ENCODE measurements at places on chromosomes 16 and 17.

- DNase-seq, result no peak
These were observed 37.6 kb downstream of the SALL1 start for GRCh38 chr16:51113236-51114125.

DNA sequence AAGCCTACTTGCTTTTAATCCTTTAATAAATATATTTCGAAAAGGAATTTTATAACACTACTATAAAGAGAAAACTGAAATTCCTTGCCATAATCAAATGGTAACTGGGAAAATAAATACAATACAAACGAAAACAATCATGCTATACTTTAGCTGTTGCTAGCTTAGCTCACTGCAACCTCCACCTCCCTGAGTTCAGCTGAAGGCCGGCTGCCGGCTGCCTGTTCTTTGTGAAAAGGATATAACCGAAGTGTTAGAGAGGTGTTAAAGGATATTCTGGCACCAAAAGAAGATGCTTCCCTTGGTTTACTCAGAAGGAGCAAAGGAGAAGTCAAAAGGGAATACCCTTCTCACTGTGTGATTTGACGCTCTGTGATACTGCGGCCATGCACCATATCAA is 108.5 kb downstream of the CACNG3 start:
- DNase-seq, result no peak

DNA sequence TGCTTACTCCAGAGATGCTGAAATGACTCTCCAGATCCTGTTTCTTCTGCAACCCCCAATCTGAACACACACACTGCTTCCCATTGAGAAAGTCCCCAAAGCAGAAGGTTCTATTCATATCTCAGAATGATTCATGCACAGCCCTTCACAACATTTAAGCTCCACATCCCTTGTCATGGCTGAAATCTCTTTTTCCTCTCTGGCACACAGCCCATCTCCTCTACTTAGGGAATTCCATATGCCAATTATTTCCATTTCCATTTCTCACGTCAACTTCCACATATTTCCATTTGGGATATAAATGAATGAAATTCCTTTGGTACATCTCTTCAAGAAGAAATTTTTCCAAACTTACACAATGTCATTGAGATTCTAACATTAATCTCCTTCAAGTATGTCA is 119.6 kb downstream of the CDH11 start:
- no peak for DNase-seq

- peak; percentile 48 for DNase-seq
These were observed 658 bp downstream of the SYNRG start for GRCh38 chr17:37608351-37609169.

- DNase-seq, result peak; percentile 64
These were observed at the start of the genes KCTD19 and LRRC36 for GRCh38 chr16:67326472-67327309. TSS of gene KCTD19 (minus strand) at chr16:67326741. CDS start at chr16:67326707, 34 bp downstream. TSS of gene LRRC36 (plus strand) at chr16:67326815. CDS start at chr16:67326863, 48 bp downstream.

- DNase-seq, result no peak
These were observed 223.3 kb downstream of the CBLN1 start for GRCh38 chr16:49058382-49058781.

GRCh38 chr16:87507351-87508069 is 14.7 kb upstream of the ZCCHC14 start:
- no peak for DNase-seq

GRCh38 chr16:80122115-80122514 is 418.7 kb upstream of the DYNLRB2 start:
- no peak for DNase-seq

DNA sequence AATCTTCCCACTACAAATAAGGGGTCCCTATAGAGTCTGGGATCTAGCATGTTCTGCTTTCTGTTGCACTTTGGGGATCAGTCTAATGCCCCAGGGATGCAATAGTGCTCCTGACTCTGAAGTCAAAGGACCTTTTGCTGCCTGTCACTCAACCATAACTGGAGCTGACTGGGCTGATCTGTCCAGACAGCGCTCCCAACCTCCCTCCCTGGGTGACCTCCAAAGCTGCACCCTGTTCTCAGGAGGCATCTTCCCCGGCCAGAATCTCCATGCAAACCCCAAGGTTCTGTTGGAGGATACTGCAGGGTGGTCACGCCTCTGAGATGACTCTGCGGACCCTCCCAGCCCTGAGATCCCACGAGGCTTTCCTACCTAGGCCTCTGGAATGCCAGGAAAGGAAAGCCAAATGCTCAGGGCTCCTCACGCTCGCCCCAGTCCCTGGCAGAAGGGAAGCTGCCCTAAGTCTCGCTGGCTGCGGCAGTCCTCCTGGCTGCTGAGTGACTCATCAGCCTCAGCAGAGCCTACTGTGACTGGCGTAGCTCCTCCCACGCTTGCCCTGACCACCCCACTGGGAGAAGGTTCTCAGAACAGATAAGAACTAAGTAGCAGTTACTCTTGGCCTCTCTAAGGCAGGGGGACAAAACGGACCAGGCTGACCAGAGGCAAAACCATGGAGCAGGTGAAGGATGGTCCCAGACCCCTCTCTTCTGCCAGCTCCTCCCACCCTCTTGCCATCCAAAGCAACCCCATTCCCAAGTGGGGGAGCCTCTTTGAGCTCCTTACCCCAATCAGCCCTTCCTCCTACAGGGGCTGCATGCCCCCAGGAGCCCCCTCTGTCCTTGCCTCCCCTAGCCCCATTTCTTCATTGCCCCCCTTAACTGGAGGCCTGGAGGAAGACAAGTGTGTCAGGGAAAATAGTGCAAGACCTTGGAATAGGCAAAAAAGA is 124.1 kb upstream of the TNRC6C start:
- no peak for DNase-seq

GRCh38 chr17:14329900-14330491 is 29.1 kb downstream of the HS3ST3B1 start:
- DNase-seq, result no peak

- DNase-seq, result no peak
These were observed 31.9 kb downstream of the EPN2 start for GRCh38 chr17:19269106-19269505.

- DNase-seq, result no peak
These were observed 2.6 kb downstream of the STXBP4 start for GRCh38 chr17:54971147-54971546.

- DNase-seq, result no peak
These were observed 331.7 kb downstream of the SOX9 start for GRCh38 chr17:72452286-72453173.

- no peak for DNase-seq
These were observed 752.9 kb downstream of the KCNJ2 start for GRCh38 chr17:70922268-70922667.

- peak; percentile 48 for DNase-seq
These were observed 12.9 kb upstream of the MEAK7 start for GRCh38 chr16:84517366-84517765.

DNA sequence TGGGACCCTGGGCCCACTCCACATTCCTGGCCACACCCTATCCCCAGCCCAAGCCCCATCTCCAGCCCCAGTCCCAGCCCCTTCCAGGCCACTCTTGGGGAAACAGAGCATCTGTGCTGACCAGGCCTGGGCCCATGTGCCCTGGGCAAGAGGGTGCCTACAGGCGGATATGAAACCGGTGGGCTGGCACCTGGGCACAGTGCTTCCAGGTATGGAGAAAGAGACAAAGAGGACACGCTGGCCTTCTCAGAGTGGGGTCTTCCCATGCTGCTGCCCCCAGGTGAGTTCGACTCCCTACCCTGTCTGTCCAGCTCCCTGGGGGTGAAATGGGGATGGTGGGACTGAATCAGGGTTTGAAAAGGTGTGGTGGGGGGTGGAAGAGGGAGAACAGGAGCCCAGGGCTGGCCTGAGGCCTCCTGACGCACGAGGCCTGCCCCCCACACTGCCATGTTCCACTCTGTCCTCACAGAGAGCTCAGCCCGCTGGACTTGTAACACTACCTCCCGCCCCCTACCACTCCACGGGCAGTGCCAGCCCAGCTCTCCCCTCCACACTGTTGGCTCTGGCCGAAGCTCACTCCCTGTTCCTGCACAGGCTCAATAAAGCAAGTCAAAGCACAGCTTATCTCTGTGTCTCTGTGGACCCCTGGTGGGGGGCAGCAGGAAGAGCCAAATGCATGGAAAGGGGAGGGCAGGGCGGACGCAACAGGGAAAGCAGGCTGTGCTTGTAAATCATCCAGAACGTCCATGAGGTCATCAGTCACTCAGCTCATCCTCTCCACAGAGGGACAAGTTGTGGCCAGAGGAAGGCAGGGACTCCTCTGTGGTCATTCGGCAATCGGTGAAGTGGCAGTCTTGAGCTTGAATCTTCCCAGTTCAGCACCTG is 71.1 kb upstream of the TMEM97 start:
- DNase-seq, result no peak

- DNase-seq, result no peak
These were observed 194.5 kb downstream of the RPTOR start for GRCh38 chr17:80738987-80739730.

GRCh38 chr17:75834279-75834920 is 9.8 kb downstream of the UNC13D start:
- DNase-seq, result no peak

GRCh38 chr17:60767744-60768308 is 90.2 kb downstream of the BCAS3 start:
- DNase-seq, result no peak

DNA sequence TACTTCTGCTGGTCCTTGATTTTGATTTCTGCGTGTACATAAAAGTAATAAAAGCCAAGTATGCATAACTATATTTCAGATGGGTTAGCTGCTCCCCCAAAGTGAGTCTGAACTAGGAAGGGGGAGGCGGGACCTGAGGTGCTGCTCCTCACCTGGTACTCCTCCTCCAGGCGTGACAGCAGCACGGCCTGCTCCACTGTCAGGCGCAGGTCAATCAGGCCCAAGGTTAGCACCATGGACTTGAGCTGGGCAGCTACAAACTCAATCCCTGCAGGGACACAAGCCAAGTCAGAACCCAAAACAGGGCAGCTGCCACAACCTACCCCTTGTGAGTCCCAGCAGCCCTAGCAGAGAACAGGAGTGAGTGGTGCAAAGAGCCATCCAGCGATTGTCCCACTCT is 18.0 kb downstream of the ATPAF2 start:
- DNase-seq, result no peak

- DNase-seq, result peak; percentile 78
These were observed 57.9 kb downstream of the RTN4RL1 start for GRCh38 chr17:1967213-1967612.

DNA sequence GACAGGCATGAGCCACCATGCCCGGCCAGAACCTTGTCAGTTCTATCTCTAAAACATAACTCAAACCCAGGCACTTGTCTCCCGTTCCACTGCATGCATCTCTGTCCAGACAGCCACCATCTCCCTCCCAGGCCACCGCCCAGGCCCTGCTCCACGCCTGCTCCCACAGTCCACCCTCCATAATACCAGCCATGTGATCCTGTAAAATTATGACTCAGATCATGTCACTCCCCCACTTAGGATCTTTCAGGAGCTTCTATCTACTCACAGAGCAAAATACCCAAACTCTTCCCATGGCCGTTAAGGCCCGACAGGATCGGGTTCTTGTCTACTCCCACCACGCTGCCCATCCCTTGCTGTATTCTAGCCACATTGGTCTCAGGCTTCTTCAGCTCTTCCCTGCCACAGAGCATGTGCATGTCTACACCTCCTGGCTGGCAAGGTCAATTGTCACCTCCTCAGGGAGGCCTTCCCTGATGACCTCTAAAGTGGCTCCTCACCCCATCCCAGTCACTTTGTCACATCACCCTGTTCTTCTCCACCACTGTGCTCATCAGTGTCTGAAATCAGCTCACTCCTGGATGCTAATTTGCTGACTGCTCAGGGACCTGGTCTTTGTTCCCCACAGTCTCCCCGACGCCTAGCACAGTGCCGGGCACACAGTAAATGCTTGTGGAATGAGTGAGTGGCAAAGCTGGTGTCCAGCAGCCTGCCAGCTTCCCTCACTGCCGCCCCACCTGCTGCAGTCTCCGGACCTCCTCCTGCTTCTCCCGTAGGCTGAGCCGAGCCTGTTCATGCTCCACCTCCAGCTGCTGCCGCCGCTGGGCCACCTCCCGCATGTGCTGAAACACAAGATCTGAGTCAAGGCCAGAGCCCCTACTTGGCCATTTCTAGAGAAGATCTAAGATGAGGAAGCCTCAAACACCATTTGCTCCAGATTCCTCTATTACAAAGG is 6.7 kb downstream of the TSPOAP1 start:
- no peak for DNase-seq

DNA sequence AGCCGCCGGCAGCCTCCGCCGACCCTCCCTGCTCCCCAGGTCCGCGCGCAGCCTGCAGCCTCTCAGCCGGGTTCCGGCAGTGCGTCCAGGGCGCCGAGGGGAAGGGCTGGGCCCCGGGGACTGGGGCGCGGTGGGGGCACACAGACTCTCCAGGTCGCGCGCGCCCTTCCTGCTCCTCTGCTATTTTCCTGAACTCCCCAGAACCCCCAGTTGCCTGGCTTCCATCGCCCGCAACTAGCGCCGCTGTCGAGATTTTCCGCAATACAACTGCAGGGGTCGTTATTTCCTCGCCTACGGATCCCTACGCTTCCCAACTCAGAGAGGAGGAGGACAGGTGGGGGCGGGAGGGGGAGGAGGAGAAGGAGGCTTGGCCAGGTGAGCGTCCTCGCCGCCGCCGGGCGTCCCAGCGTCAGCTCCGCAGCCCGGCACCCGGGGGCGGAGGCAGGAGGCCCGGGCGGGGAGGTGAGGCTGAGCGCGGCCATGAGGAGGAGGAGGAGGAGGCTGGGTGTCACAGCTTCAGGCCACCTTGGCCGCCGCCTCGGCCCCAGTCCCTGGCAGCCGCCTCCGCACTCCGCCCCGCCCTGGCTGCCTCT is at the start of gene CA10:
Gene CA10, minus strand, starts transcription at position 265 of the 593 bp plus-strand sequence.
- no peak for DNase-seq

DNA sequence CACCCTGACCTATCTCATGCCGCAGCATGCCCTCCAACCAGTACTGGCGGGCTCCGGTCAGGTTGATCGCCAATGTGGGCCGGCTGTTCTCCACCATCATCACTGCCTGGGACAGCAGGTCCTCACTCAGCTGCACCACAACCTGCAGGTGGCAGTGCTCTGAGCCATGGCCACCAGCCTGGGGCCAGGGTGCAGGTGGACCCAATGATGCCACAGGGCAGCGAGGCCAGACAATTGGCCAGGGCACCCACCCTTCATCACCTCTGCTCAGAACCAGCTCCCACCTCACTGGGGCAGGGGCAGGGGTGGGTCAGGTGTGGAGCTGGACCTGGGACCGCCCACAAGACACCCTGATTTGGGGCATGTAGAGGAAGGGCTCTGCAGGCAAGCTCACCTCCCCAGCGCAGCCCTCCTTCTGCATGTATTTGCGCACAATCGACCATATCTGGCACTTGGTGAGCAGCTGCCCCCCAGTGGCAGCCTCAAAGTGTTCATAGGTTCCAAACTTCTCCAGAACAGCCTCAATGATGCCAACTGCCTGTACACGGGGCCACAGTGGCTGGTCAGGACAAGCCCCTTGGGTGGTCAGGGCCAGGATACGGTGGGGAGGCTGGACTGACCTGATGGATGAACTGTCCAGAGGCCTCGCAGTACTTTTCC is 4.2 kb downstream of the MATCAP1 start:
- no peak for DNase-seq

DNA sequence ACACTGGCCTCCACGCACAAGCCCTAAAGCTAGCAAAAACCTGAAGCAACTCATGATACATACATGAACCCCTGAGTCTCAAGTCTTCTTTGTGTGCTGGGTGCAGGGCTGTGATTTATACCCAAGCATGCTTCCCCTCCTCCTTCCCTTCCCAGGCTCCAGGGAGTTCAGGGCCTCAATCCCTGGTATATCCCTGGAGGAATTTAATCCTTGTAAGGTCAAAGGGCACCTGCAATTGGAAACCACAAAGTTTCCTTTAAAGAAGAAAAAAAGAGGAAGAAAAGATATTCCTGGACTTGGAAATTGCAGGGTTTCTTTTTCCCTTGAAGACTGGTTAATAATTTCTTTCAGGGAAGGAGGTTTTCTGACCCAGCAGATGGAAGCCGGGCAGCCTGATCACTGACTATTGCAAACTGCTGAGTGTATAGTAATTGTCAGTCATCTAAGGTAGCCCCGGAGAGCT is 182.3 kb downstream of the AATF start:
- no peak for DNase-seq

- DNase-seq, result no peak
These were observed 1025.2 kb downstream of the CDH11 start for GRCh38 chr16:64096689-64097088.

GRCh38 chr17:35257208-35257659 is 14.4 kb downstream of the SLFN5 start:
- DNase-seq, result peak; percentile 7

Measured in NCI-H2171 (cell line).